ENCODE measurements at places on chromosomes 2 and 18.

- DNase-seq, result no peak
These were observed 22.7 kb upstream of the DSC3 start for GRCh38 chr18:31065036-31065773.

- DNase-seq, result no peak
These were observed 54.3 kb upstream of the RGPD4 start for GRCh38 chr2:107772353-107772752.

GRCh38 chr2:157900203-157900602 is 24.1 kb upstream of the ACVR1 start:
- DNase-seq, result no peak

GRCh38 chr2:46364797-46365457 is 67.7 kb downstream of the EPAS1 start:
- DNase-seq, result no peak

DNA sequence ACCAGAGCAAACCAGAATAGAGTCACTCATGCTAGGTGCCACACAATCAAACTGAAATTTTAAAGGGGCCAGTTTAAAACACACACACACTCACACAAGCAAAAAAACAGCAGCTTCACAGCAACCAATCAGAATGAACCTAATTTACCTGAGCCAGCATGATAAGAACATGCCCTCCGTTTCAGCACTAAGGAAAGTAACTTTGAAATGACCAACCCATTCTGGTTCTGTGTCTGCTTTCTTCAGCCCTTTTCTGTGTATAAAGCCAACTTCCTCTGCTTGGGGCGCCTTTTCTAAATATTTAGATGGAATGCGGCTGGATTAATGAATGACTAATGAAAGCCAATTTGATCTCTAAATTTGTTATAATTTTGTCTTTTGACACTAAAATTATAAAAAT is 629.1 kb downstream of the ZEB2 start:
- no peak for DNase-seq

DNA sequence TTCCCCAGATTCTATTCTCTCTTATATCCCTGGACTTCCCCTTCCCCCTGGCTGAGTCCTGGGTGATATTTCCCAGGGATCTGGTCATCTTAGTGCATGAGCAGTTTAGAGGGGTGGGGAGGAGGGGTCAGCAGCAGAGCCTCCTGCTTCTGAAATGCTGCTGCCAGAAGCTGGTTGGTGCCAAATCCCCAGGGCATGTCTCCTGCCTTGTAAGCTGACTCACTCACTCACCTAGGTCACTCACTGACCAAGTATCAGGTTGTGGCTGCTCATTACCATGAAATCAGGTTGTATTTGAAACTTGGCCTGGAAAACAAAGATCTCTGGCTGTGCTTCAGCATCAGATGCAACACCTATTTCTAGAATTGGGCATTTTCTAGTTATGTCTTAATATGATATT is 14.3 kb downstream of the GPR39 start:
- no peak for DNase-seq

DNA sequence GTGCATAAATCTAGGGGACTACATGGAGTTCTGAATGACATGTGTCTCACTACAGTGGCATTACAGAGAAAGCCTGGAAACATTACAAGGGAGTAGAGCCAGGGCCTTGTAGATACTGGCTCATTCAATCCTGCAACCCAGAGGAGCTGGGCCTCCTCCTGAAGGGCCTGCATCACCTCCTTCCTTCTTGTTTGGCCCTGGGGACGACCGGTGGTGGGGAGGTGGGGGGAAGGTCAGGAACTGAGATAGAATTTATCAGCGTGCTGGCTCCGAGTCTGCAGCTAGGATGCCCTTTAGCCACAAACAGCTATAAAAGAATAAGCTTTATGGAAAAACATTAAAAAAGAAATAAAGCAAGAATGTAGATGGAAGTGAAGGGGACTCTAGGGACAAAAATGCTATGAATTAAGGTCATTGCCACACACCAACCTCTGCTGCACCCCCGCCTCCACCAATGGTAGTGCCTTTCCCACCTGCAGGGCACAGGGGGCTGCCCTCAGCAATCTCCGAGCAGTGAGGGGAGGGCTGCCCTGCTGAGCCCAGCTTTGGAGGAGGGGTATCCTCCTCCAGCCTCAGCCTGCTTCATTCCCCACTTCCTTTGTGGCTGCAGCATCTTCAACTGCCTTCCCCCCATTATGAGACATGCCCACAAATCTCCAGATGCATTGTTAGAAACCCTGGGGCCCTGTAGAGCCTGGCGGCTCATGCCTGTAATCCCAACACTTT is 149.0 kb downstream of the MSH2 start:
- DNase-seq, result no peak

DNA sequence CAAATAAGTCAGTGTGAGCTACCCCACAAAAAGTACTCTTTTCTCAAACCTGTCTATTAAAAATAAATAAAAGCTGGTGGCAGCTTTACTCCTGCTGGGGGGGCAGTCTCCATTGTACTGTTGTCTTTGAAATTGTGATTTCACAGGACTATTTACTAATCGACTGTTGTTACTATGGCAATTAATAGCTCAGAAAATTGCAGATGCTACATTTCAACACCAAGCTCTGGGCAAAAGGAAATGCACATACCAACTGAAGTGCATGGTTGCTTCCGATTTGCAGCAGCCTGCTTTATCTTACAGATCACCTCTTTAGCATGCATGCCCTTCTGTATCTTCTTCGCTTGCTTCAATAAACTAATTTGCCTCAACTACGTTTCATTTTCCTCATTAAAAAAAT is 117.6 kb upstream of the DAPL1 start:
- no peak for DNase-seq

GRCh38 chr2:105607920-105608504 is 136.7 kb upstream of the NCK2 start:
- DNase-seq, result no peak

DNA sequence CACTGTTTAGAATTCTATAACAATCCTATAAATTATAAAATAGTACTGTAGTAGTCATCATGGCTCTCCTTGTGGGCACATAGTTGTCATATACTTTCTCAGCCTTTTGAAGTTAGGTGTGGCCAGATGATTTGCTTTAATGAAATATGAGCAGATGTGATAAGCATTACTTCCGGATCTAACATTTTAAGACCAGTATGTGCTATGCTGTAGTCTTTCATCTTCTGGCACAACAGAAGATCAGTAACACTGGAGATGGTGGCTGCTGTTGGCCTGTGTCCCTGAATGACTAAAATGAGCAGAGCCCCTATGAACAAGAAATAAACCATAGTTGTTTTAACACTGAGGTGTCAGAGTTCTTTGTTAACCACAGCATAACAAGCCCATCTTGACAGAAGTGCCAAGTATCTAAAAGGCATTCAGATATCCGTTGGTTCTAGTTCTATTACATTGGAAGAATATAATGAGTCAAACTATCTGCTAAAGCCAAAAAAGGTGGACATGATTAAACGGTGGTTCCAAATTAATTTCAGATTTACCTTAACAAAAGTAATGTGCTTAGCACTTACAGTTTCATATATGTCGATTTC is 6.3 kb downstream of the MEX3C start:
- no peak for DNase-seq

- no peak for DNase-seq
These were observed 2031.3 kb upstream of the CELF4 start for GRCh38 chr18:39596891-39597290.

DNA sequence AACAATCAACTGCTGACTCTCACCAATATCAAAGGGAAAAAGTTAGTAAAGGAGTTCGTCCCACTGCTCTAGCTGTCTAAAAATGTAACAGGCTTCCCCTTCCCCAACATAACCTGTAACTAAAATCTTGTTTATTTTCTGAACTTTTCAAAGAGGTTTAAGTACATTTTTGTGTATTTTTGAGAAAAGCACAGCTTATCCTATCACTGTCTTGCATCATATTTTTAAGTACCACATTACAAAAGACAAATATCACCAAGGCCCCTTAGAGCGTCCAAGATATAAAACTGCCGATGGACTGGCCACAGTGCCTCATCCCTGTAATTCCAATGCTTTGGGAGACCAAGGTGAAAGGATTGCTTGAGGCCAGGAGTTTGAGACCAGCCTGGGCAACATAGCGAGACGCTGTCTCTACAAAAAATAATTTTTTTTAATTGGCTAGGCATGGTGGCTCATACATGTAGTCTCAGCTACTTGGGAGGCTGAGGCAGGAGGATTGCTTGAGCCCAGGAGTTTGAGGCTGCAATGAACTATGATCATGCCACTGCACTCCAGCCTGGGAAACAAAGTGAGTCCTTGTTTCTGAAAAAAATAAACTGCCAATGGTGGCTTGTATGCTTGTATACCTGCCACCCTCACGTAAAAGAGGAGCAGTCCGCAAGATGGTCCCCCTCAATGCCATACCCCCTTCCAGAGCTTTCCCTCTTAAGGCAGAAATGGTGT is 21.2 kb upstream of the LAPTM4A start:
- DNase-seq, result no peak

- DNase-seq, result no peak
These were observed 70.0 kb downstream of the VSNL1 start for GRCh38 chr2:17610521-17610920.

DNA sequence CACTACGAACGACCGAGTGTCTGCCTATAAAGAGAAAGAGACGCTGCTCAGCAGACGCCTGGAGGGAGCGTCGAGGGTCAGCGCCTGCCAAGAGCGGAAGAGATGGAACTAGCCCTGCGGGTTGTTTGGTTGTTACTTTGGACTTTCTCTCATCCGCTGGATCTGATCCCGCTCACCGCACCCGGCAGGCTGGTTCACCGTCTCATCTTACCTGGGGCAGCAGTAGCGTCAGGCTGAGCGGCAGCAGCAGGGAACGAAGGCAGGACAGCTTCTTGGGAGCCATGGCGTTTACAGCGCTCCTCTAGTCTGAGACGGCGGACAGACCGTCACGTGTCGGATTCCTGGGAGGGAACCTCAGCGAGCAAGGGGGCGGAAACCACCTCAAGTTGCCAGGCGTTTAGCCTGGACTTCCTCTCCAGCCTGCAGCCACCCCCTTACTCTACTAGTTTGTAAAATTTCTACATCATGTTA is 1.9 kb downstream of the GLB1L start:
- DNase-seq, result no peak

GRCh38 chr2:241770936-241771285 is 5.7 kb upstream of the GAL3ST2 start:
- no peak for DNase-seq

DNA sequence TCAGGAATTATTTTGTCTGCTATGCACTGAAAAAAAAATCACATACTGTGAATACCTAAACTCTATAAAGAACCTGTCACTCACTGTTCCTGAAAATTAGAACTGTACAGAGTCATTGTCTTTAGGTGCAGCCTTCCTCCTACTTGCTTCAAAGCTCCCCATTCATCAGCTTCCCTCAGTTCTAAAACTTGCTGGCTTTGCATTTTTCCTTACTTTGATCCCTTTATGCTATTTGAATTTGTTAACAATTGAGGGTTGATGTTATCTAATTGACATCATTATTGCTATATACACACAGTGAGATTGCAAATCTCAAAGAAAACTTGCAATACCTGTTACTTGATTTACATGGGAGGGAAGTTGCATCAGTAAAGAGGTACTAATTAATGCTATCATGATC is 48.3 kb downstream of the PTH2R start:
- no peak for DNase-seq

DNA sequence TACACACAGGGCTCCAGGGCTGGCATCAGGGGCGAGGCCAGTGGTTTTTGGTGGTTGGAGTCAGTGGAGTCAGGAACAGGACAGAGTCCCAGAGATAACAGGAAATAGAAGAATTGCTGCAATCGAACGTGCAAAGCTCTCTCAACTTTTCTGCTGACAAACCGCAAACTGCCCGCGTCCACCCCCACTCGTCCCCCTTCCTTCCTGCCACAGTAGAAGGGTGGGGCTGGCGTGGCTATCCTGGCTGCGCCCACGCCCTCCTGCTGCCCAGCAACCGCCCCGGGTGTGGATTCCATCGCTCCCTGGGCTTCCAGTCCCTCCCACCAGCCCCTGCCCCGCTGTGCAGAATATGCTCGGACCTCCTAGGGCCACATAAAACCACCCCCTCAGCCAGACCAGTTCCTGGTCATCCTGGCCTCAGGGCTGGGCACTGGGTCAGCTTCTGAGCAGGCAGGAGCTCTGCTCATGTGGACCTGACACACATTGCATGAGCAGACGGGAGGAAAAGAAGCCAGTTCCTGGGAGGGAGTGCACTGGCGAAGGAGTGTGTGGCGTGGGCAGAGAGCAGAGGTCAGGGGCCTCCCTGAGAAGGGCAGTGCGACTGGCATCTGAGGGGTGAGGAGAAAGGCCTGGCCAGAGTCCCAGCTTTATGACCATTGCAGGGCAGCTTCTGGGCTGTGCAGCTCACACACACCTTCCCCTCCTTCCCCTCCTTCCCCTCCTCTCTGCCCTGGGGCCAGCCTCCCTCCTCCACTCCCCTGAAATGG is 85.4 kb upstream of the ATG16L1 start:
- DNase-seq, result no peak

DNA sequence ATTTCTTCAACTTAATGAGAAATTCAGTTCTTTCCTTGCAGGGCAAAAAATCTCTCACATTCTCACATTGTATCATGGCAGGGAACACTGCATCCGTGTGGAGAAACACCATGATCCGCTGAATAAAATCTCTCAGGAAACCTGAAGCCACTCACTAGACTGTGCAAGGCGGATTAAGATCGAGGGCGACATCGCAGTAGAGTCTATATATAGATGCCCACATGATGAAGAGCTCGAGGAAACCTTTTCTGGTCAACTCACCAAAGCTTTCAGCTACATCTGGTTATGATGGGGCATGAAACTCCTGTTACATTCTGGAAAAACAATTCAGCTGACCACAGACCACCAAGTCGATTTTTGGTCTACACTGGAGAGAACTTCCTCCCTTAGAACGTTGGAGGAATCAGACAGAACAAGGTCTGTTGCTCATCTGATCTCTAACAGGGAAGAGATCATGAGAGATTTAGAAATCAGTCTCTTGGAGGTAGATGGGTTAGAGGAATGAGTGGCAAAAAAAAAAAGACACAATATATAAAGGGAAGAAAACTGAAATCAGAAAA is 162.9 kb upstream of the ZNF516 start:
- DNase-seq, result no peak

DNA sequence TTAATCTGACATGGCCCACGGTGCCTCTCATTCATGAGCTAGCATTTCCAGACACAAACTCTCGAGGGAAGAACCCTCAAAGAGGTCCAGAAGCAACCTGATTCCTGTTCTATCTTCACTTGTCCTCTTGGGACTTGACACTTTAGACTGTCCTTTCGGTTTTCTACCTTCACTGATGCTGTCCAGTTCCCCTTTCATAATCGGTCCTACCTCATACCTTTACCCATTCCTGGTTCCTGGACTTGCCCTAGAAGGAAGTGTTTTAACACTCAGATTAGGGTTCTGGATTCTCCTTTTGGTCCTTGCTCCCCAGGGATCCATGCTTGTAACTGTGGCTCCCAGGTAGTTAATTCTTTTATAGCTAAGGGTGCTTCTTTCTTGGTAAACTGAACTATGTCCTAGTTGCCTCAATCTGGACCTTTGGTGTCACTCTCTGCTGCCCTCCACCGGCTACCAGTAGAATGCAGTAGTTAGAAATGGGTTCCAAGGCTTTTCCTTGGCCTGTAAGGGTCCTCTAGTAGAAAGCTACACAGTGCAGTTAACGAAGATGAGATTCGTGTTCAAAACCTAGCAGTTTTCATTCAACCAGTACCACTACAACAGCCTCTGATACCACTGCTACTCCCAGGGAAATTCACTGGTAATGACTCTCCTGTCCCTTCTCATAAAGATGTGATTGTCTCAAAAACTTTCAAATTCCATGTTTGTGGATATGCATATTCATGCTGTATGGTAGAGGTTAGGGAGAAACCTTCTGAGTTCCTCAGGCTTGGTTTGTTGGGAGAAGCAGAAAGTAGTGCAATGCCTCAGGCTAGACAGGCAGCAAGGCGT is 178.1 kb upstream of the CYP26B1 start:
- no peak for DNase-seq

Measured in hippocampal formation (tissue), 2 donors.